Cardiac muscle cell (in vitro differentiated cells and primary cell): ENCODE measurements at places on chromosomes 1 and 21.

DNA sequence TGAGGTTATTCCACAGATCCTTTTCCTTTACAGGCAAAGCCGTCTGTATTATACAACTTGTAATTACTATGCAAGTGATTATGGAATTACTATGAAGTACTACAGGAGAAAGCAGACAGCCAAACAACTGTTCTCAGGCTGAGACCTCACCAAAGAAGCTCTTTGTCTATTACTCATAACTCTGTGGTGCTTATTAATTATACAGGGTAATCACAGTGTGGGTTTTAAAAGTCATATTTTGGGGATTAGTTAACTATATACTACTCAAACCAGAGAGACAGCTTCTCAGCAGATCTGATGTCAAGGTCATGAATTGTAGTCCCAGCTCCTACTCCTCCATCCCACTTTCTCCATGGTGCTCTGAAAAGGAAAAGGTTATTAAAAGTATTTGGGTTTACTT lies 49.6 kb downstream of the CTTNBP2NL start:
- DNase-seq = no peak

DNA sequence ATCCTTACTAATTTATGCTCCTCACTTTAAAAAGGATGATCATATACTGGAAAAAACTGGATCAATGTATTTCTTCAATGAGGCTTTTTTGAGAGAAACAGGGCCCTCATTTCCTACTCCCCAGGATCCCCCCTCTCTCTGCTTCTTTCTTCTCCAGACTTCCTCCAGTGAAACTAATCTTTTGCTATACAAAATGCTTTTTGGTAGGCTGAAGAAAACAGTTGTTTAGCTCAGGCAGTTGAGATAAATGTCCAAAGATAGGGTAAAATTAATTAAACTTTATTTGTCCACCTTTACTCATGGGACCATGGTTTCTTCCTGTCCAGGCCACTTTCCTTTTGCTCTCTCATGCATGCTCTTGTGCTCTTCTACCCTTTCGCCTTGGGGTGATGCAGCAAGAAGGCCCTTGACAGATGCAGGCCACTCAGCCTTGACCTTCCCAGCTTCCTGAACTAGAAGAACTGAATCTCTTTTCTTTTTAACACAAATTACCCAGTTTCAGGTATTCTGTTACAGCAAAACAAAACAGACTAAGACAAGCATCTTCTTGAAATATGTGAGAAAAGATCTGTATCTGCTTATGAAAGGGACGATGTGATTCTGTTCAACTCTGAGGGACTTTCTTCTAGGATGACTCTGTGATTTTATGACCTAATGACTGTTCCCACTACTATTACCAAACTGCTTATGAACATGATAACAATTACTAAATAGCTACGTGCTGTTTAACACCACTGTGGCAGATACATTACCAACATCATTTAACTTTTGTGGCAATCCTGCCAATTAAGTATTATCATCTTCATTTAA lies 63.7 kb downstream of the NVL start:
- DNase-seq = no peak

GRCh38 chr1:57772580-57773195 lies 348.8 kb upstream of the DAB1 start:
- DNase-seq = no peak

GRCh38 chr1:152141971-152142584 lies 16.9 kb downstream of the RPTN start:
- DNase-seq = no peak

DNA sequence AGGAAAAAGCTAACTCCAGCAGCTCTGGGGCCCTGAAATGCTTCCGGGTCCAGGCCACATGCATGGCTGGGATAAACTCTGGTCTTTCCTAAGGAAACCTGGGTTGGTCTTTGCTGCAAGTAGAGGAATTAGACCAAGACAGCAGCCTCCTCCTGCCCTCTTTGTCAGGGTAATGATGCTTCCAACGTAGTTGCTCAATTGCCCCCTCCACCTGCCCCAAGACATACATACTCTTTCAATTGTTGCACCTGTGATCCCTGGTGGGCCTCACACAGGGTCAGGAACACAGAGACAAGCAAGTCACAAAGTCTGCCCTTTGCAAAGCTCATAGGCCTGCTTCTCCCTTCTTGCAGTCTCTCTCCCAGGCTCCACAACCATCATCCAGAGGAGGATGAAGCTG lies 41.9 kb upstream of the GRIK3 start:
- DNase-seq = no peak

- no peak for DNase-seq
Measured at GRCh38 chr1:224064150-224064549, 49.8 kb upstream of the FBXO28 start.

- no peak for DNase-seq
Measured at GRCh38 chr1:246416261-246416660, 90.8 kb downstream of the SMYD3 start.

- peak; percentile 53 for DNase-seq
Measured at GRCh38 chr1:31460027-31460426, 47.0 kb downstream of the SERINC2 start.

- DNase-seq = no peak
Measured at GRCh38 chr1:48744032-48744431, 32.7 kb downstream of the BEND5 start.

- DNase-seq = no peak
Measured at GRCh38 chr1:56859287-56859686, 4.7 kb downstream of the C8A start.

GRCh38 chr1:93106226-93106625 lies 27.1 kb downstream of the MTF2 start:
- DNase-seq = no peak

- DNase-seq = no peak
Measured at GRCh38 chr1:58852731-58853485, 69.1 kb upstream of the JUN start.

GRCh38 chr21:44539991-44540666 lies at the start of gene KRTAP10-1:
TSS of gene KRTAP10-1 (minus strand) at chr21:44540195. CDS start at chr21:44540150, 45 bp downstream.
- no peak for DNase-seq

DNA sequence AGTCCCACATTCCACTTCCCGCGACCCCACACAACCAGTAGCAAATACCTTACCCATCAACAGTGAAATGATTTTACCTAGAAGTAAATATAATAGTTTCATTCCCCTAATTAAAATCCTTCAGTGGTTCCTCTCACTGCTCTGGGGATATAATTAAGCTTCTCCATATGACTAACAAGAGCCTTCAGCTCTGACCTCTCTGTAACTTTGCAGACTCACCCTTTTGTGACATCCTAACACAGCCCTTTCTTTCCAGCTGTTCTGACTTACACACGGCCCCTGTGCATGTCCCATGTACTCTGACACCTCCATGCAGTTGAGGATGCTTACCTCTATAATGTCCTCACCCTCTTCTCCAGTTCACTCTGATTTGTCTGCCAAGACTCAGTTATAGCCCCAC lies 137.3 kb upstream of the SPAG17 start:
- DNase-seq = no peak
